Femur (tissue), 1 donor: ENCODE measurements at places on chromosomes 1 and 21.

DNA sequence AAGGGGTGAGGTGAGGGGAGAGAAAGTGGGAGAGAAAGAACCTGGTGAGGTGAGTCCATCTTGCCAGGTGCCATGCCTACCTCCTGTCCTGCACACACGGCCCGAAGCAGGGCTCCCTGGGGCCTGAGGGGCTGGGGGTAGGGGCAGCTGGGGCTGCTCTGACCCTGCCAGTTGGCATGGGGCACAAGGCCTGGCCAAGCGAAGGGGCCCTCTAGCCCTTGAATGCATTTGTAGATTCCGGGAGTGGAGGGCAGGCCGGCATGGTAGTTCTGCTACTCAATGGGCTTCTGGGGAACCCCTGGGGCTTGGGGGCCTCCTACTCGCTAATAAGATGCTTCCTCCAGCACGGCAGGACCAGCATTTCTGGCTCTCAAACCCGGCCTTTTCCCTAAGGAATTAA is 3.6 kb upstream of the PRDM16 start:
- DNase-seq = peak; percentile 13

- DNase-seq = no peak
Measured at GRCh38 chr1:110542725-110543124, 23.8 kb upstream of the KCNA10 start.

DNA sequence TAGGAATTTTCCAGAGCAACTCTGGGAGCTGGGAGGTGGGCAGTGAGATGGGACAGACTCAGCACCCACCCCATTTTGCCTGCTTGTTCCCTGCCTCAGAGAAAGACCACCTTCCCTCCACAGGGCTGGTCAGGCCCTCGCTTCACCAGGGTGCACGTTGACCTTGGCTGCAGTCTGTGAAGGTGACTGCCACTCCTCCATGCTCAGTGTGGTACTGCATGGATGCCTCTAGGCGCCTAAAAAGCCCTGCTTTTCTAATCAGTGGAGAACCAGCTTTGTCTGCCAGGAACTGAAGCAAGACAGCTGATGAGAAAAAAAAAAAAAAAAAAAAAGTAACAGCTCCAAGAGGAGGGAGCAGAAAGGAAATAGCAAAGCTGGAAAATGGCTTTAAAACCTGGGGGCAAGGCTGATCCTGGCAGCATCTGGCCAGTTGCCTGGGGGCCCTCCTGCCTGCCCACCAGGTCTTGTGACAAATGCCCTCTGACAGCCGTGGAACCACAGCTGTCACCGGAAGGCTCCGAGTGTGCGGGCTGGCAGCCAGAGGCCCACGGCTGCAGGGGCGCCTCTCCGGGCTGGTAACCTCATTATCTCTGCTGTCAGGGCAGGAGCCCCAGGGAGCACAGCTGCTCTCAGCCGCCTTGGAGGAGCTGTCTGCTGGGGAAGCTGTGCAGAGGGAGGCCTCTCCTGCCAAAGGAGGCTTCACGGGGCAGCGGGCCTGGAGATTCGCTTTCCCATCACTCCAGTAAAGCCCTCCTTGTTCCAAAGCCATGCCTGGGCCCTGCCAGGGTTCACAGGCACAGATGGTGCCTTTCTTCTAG is 13.7 kb downstream of the KIAA1614 start:
- DNase-seq = peak; percentile 94

DNA sequence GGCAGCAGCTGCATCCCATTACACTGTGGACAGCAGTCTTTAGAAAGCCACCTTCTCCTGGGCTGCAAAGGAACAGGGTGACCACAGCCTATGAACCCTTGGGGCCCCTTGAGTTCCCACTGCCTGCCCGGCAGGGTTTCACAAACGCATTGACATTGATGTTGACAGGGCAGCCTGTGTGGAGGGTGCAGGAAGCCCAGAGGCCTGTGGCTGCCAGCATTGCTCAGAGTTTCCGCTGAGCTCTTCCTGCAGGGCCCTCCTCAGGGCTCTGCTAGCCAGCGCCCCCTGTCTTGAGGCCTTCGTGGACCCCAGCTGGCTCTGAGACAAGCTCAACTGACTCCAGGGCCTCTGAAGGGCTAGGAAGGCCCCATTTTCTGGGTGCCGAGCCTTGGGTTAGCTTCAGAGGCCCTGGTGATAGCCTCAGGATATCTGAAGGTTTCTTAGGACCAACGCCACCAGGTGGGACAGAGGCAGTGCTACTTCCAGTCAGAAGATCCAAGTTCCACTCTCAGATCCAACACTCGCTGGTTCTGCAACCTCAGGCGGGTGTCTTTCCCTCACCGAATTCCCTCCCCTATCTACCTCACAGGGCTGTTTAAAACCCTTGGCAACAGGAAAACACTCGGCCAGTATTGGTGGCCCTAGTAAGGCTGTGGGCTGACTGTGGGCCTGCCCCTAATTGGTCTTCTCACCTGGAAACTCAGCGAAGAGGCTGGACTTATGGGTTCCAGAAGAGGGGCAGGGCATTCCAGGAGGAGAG is 27.2 kb upstream of the EPS8L3 start:
- DNase-seq = peak; percentile 84

DNA sequence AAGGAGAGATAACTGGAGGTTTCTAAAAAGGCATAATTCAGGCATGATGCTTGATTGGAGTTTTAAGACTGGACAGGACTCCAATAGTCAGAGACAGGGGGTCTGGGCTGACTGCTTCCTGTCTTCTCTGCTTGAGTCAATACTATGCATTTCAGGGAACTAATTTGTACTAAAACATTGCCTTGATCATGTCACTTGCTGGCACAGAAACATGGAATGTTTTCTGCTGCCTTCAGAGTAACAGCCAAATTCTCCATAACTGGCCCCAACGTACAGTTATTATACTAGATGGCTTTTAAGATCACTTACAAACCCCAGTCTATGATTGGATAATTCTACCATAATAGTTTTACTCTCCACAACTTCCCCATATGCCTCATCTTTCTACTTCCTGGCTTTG is 247.0 kb downstream of the DNM3 start:
- DNase-seq = no peak

- no peak for DNase-seq
Measured at GRCh38 chr1:36326499-36326898, 3.1 kb upstream of the EVA1B start.

GRCh38 chr1:194014014-194014413 is 827.6 kb upstream of the B3GALT2 start:
- DNase-seq = no peak

- peak; percentile 14 for DNase-seq
Measured at GRCh38 chr1:155077758-155078445, 735 bp upstream of the EFNA3 start.

- peak; percentile 68 for DNase-seq
Measured at GRCh38 chr1:212699625-212700222, at the start of gene BATF3. TSS of gene BATF3 (minus strand) at chr1:212699840. CDS start at chr1:212699762, 78 bp downstream.

DNA sequence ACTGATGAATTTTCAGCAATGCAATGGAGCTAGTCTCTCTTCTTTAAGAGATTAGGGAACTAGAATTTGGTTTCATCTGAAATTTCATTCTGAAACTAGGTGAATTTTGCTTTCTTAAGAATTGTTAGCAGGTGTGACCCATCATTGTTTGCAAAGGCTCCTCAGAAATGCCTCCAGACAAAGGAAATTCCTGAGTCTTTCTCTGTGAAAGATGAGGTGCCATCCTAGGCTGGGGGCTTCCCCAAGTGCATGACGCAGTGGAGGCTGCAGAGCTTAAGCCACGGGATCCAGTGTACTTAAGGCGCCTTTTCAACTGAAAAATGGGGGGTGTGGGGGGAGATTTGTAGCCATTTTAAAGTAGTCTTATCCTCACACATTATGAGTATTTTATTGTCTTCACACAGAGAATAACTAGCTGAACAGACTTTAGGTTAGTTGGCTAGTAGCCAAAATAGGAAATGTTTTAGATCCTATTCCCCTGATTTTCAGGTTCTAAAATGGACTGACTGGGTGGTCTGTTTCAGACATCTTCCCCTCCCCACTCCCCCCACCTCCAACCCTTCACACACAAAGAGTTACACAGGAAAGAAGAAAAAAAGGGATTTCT is 202.0 kb downstream of the NFIA start:
- no peak for DNase-seq

GRCh38 chr1:166875302-166875733 is 746 bp downstream of the TADA1 start:
- no peak for DNase-seq

GRCh38 chr1:85708829-85709227 is 595 bp upstream of the ZNHIT6 start:
- peak; percentile 21 for DNase-seq

- no peak for DNase-seq
Measured at GRCh38 chr1:91549041-91549735, 48.5 kb downstream of the CDC7 start.
